ENCODE measurements at places on chromosomes 1 and 21. TPM values are rescaled to one million over a fixed set of nuclear protein-coding genes. Genes with fewer than 3 reads are reported as not detected.

GRCh38 chr21:42209801-42210479 lies 9.0 kb upstream of the ABCG1 start:
- no peak for DNase-seq

NEXN gene
- 2.0 TPM for total RNA-seq

GRCh38 chr1:96660503-96660902 lies 61.1 kb upstream of the PTBP2 start:
- DNase-seq: no peak

DNA sequence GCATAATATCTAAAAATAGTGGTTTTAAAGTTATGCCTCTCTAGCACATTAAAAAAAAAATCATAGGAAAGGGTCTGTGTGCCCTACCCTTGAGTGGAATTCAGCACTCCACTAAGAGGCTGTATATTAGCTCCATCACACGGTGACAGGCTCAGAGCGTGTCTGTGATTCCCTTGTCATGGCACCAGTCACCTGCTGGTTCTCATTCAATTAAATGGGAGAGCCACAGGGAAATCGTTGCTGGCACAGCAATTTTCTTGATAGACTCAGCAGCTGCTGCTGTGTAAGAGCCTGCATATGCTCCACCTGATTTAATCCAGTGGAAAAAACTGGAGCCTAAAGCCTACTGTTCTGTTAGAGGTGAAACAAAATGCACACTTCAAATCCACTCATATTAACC lies 9.5 kb downstream of the ATP6V1G3 start:
- no peak for DNase-seq

DNA sequence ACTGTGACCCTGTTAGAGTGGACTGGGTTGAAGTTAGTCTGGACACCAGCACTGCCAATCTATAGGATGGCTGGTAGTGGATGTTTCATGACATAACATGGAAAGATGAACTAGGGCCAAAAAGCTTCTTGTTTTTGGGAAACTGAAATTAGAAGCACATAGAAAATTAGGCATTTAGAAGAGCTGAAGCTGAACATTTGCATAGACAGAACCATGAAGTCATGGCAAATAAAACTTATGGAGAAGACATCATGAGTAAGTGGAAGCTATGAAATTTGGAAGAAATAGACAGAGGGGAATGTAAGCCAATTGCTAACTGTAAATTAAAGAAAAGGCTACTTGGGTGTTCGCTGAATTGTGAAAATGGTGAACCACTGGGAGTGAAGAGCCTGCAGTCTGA lies 2.7 kb upstream of the S100A11 start:
- no peak for DNase-seq

DNA sequence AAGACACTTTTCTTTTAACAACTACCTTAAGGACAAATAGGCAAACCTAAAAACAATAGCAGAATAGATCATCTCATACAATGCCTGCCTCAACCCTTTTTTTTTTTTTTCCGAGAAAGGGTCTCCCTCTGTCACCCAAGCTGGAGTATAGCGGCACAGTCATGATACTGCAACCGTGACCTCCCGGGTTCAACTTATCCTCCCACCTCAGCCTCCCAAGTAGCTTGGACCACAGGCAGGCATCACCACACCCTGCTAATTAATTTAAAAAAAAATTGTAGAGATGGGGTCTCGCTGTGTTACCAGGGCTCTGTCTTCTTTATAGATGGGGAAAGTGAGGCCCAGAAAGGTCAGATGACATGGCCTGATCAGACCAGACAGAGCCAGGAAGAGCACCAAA lies 7.9 kb downstream of the SH3BGRL3 start:
- no peak for DNase-seq

Data from activated naive CD8-positive, alpha-beta T cell treated with anti-CD3 and anti-CD28 coated beads, Interleukin-2, amount 10 ng/mL, durations not matched to agents 7 days and 5 days (primary cell).